ENCODE measurements at places on chromosomes 6 and 20. TPM values are rescaled to one million over a fixed set of nuclear protein-coding genes. Genes with fewer than 3 reads are reported as not detected.

- no peak for DNase-seq
These were observed 704.8 kb upstream of the SLC35B3 start for GRCh38 chr6:9140172-9140571.

DNA sequence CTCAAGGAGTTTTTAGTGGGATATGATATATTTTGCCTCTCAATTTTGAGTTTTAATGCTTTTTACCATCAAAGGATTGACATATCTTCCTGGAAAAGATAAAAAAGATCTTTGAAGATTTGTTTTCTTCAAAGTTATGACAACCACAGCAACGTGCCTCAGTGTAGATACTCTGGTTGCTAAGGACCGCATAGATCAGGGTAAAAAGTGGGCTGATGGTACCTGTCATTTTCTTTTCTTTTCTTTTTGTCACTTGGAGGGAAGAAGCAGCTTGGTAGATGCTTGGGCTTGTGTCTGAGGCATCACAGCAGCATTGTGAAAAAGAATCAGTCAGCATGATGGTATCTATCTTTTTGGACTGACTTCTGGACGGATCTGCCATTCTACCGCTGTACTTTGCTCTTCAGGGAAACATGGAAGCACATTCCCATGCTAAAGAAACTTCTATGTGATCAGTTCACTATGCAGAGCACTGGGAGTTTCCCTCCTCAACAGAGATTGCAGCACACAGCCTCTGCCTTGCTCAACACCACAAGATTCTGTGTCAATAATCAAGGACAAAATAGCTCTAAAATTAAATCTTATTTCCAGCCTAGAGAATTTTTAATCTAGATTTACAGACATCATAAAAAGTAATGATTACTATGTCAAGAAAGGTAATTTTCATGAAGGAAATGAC, 54.8 kb upstream of the SGK1 start:
- no peak for DNase-seq

DNA sequence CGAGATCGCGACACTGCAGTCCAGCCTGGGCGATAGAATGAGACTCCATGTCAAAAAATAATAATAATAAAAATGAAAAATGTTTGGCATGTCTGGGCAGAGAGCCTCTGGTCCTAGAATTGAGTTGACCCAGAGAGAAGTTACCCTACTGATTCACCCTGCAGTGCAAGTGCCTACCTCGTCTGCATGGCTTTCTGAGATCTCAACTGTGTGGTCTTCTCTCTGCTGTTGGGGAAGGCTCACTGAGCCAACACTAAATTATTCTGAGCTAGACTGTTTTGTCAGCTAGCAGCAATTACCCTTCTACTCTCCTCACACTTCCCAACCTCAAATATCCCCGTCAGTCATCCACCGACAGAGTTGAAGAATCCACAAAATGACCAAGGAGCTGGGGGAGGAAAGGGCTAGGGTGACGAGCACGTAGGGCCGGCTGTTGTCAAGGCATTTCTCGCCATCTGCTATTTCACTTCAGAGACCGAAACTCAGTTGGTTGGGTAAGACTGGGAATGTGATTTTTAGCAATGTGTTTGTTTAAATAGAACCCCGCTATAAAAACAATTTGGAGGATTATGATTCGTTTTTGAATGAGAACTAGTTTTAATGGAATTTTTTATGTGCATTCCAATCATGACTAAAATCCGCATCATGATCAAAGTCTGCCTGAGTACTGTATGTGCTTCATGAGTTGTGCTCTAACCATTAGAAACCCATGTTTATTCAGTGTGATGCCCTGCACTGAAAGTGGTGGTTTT, 9.4 kb downstream of the MAS1 start:
- DNase-seq = no peak

GRCh38 chr6:43825187-43826115, 55.4 kb downstream of the VEGFA start:
- DNase-seq = no peak

DNA sequence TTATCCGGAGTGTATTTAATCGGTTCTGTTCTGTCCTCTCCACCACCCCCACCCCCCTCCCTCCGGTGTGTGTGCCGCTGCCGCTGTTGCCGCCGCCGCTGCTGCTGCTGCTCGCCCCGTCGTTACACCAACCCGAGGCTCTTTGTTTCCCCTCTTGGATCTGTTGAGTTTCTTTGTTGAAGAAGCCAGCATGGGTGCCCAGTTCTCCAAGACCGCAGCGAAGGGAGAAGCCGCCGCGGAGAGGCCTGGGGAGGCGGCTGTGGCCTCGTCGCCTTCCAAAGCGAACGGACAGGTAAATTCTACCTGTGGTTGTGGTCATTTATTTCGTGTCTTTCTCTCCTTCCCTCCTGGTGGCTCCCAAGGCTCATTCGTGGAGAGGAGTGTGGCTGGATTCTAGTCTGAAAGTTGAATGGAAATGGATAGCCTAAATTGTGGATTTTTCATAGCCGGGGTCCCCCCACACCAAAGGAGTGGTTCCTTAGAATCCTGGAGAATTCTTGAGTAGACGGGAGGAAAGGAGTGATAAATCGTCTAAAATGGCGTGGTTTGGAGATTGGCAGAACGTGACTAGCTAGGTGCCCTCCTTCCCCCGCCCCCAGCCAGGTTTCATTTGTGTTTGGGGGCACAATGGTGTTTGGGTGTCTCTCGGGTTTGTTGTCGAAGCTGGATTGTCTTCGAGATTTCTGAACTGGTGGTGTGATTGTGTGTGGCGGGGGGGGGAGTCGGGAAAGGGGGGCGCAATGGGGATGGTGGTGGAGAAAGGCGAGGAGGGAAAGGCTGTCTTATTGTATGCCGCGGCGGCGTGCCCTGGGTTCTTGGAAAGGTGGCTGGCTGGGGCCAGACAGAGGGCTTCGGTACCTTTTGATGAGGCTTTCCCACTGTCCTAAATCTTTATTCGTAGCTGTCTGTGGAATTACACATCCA, 673 bp downstream of the MARCKS start:
- DNase-seq = no peak

- no peak for DNase-seq
These were observed 19.5 kb upstream of the SRSF3 start for GRCh38 chr6:36574679-36575078.

GRCh38 chr6:84606860-84607259, 157.5 kb downstream of the TBX18 start:
- no peak for DNase-seq

DNA sequence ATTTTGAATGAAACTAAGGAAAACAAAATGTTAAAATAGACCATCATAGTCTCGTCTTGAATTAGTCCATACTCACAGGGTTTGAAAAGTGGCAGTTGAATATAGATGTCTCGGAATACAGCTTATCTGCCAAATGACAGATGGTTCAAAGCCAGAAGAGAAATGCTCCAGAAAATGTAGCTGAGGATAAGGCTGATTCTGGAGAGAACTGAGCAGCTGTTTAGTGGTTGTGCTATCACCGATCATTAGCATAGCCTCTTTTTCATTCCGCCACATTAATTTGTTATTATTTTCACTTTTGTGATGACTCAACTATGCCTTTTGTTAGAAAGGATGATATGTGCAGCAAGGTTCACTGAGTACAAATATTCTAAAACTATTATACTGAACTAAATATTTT, 390.2 kb upstream of the MAN1A1 start:
- no peak for DNase-seq

DNA sequence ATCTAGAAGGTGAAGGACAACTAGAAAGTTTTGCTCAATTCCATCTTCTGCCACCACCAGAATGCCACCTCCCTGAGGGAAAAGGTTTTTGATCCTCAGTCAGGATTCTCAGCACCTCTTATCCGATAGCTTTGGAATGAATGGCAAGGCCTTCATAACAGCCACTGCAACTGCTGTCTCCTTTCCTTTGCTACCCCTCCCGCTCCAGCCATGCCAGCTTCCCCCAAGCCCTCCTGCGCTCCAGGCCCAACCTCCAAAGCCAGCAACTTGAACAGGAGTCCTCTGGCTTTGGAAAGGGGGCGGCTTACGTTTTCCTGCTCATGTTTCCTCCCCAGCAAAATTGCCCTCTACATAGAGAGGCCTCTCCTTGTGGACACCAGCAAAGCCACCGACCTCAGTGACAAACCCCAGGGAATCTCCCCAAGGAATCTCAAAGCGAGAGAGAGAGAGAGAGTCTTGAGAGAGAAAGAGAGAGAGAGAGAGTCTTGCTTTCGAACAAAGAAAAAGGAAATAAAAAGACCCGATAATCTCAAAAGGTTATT, 420 bp upstream of the BTN2A1 start:
- DNase-seq = no peak

The DEFB112 gene
- not detected for polyA plus RNA-seq

The GHRH gene
- not detected for polyA plus RNA-seq

The EYA2 gene
- not detected for polyA plus RNA-seq

The DDX43 gene
- 0.15 TPM for polyA plus RNA-seq

All from keratinocyte (primary cell).